ENCODE measurements at places on chromosomes 2 and 18. TPM values are rescaled to one million over a fixed set of nuclear protein-coding genes. Genes with fewer than 3 reads are reported as not detected.

Gene KHK
- 576 TPM for total RNA-seq

Gene GPBAR1
- 7.0 TPM for total RNA-seq

Gene UGT1A9
- total RNA-seq = 17.3 TPM

Gene PROKR1
- total RNA-seq = not detected

Gene GULP1
- total RNA-seq = 24.9 TPM

Gene HOXD3
- 7.9 TPM for total RNA-seq

Gene INPP1
- 33.6 TPM for total RNA-seq

Gene WDFY1
- total RNA-seq = 82.0 TPM

Gene G6PC2
- total RNA-seq = not detected

Gene REG3G
- not detected for total RNA-seq

Gene ACADL
- not detected for total RNA-seq

Gene FN1
- total RNA-seq = 70.1 TPM

Gene ICOS
- total RNA-seq = 1.2 TPM

Gene FBXO41
- total RNA-seq = 1.8 TPM

Gene SSB
- total RNA-seq = 81.7 TPM

Gene ROCK1
- total RNA-seq = 40.6 TPM

Gene TUBB8B
- total RNA-seq = not detected

Gene CRACDL
- total RNA-seq = 36.5 TPM

Gene SCTR
- not detected for total RNA-seq

Gene DNER
- total RNA-seq = 2.5 TPM

Gene RRM2
- total RNA-seq = 19.3 TPM

Gene NETO1
- not detected for total RNA-seq

Gene CD302
- total RNA-seq = 17.9 TPM

Gene BBS5
- total RNA-seq = not detected

Gene ST3GAL5
- 20.2 TPM for total RNA-seq

Gene RAB27B
- 4.6 TPM for total RNA-seq

Gene OR6B2
- total RNA-seq = not detected

Gene POTEC
- not detected for total RNA-seq

Gene ID2
- total RNA-seq = 143 TPM

Gene PFN4
- total RNA-seq = not detected

Gene RAB6C
- total RNA-seq = not detected

Gene MEP1B
- total RNA-seq = 497 TPM

Gene VRK2
- 10.3 TPM for total RNA-seq

Gene EGR4
- not detected for total RNA-seq

Gene SERPINB4
- total RNA-seq = not detected

Gene CEBPZOS
- 33.2 TPM for total RNA-seq

Gene MEIS1
- 12.1 TPM for total RNA-seq

Gene EPAS1
- total RNA-seq = 240 TPM

Gene VWA3B
- total RNA-seq = not detected

Gene CFC1
- total RNA-seq = not detected

Gene TPGS2
- total RNA-seq = 32.1 TPM

Gene SPP2
- total RNA-seq = not detected

Gene MYO7B
- 1,039 TPM for total RNA-seq

Gene MYL1
- total RNA-seq = not detected

Gene MC2R
- not detected for total RNA-seq

Gene L3MBTL4
- total RNA-seq = 25.6 TPM

Gene KIF1A
- total RNA-seq = 2.9 TPM

Gene ACOXL
- not detected for total RNA-seq

Gene FAM237A
- not detected for total RNA-seq

Gene KLHL30
- total RNA-seq = not detected

Gene GPR17
- not detected for total RNA-seq

Gene RPL37A
- total RNA-seq = 1,381 TPM

Gene LBH
- 44.6 TPM for total RNA-seq

Gene AQP12B
- not detected for total RNA-seq
